ENCODE measurements at places on chromosomes 3 and 15.
A peak's percentile ranks its signal among the peaks of the same experiment; 100 is the strongest.

DNA sequence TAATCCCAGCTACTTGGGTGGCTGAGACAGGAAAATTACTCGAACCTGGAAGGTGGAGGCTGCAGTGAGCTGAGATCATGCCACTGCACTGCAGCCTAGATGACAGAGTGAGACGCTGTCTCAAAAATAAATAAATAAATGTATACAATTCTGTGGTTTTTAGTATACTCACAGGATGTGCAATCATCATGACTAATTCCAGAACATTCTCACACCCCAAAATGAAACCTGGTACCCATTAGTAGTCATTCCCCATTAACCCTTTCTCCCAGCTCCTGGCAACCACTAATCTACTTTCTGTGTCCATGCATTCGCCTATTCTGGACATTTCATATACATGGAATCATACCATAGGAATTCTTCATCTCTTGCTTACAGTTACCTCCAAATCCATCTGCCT is 44.5 kb downstream of the LRRFIP2 start:
- peaks cover 21% of the 10 kb centered on the region for H3K36me3 ChIP-seq
- no peak overlapping the region for H3K27ac ChIP-seq

- H3K27me3 ChIP-seq: peaks cover 8% of the 10 kb centered on the region
- no peak for ATAC-seq
- no peaks in the 10 kb centered on the region for H3K36me3 ChIP-seq
- peaks cover 6% of the 10 kb centered on the region for H3K4me1 ChIP-seq
Observed at GRCh38 chr15:58573270-58573669, 141.5 kb downstream of the LIPC start.

DNA sequence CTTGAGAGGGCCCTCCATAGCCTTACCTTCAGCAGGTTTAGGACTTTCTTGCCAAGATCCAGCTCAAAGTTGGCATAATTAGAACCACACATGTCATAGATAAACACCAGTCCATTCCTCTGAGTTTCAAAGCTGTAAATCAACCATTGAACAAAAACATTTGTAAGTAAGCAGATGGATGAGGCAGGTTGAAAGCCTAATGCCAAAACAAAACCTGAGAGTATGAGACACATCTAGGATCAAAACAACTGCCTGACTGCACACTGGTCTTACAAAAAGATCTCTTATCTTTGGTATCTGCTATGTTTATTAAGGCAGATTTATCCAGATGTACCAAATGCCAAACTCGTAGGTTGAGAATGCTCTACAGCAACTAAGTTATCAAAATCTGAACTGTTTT is 61.9 kb downstream of the PTPN9 start:
- H3K36me3 ChIP-seq: peaks cover 53% of the 10 kb centered on the region
- no peaks in the 10 kb centered on the region for H3K27me3 ChIP-seq
- H3K4me3 ChIP-seq: no peak overlapping the region
- no peaks in the 10 kb centered on the region for H3K4me1 ChIP-seq
- no peak for ATAC-seq

- peaks cover 16% of the 10 kb centered on the region for H3K4me1 ChIP-seq
- no peak overlapping the region for H3K4me3 ChIP-seq
- no peak for ATAC-seq
- H3K36me3 ChIP-seq: peaks cover 84% of the 10 kb centered on the region
Observed at GRCh38 chr3:158260392-158260791, 150.5 kb downstream of the RSRC1 start.

GRCh38 chr3:64773137-64773536 is 85.3 kb upstream of the ADAMTS9 start:
- H3K4me3 ChIP-seq: no peak overlapping the region
- H3K36me3 ChIP-seq: no peaks in the 10 kb centered on the region
- no peaks in the 10 kb centered on the region for H3K4me1 ChIP-seq

DNA sequence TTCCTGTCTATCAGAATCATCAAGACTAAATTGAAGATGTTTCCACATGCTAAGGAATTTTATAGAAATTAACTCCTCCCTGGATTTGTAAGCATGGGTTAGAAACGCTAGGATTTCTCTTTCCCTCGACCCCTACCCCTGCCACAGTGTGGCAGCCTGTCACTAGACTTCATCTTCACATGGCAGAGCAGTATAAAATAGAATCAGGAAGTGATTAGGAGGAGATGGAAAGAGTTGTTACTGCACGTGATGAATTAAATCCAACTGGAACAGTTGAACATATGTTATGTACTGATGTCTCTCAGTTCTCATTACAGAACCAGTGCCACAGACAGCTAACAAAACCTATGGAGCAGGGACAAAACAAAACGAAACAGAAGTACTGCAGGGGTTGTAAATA is 130.0 kb upstream of the BNIP2 start:
- no peak overlapping the region for H3K27ac ChIP-seq
- H3K36me3 ChIP-seq: no peaks in the 10 kb centered on the region
- H3K4me3 ChIP-seq: no peak overlapping the region
- peaks cover 29% of the 10 kb centered on the region for H3K27me3 ChIP-seq
- H3K4me1 ChIP-seq: no peaks in the 10 kb centered on the region
- no peak for ATAC-seq

DNA sequence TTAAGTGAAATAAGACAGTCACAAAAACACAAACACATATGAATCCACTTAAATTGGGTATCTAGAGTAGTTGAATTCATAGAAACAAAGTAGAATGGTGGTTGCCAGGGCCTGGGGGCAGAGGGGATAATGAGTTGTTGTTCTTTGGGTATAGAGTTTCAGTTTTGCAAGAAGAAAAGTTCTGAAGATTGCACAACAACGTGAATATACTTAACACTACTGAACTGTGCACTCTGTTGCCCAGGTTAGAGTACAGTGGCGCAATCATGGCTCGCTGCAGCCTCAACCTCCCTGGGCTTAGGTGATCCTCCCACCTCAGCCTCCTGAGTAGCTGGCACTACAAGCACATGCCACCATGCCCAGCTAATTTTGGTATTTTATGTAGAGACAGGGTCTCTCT is 14.9 kb downstream of the GRAMD2A start:
- H3K4me3 ChIP-seq: no peak overlapping the region
- no peaks in the 10 kb centered on the region for H3K36me3 ChIP-seq
- no peak overlapping the region for H3K27ac ChIP-seq
- H3K27me3 ChIP-seq: peaks cover 43% of the 10 kb centered on the region

- H3K27me3 ChIP-seq: no peaks in the 10 kb centered on the region
- no peaks in the 10 kb centered on the region for H3K36me3 ChIP-seq
- no peak overlapping the region for H3K4me3 ChIP-seq
- H3K27ac ChIP-seq: no peak overlapping the region
- no peaks in the 10 kb centered on the region for H3K4me1 ChIP-seq
Observed at GRCh38 chr15:27764339-27764738, 334.8 kb downstream of the OCA2 start.

DNA sequence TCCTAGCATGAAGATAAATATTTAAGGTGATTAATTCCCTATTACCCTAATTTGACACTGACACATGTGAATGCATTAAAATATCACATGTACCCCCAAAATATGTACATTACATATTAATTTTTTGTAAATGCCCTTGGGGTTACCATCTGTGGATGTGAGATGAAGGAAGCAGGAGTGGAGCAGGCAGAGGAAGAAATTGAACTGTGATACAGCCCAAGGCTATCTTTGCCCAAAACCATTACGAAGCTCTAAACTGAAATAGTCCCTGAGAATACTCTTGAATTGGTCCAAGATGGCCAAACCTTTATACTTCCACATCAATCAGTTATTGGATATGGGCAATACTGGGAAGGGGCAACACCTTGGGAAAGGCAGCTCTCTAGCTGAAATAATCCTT is 105.0 kb downstream of the CLASP2 start:
- no peaks in the 10 kb centered on the region for H3K4me1 ChIP-seq
- no peak overlapping the region for H3K27ac ChIP-seq
- H3K36me3 ChIP-seq: peaks cover 62% of the 10 kb centered on the region
- ATAC-seq: no peak
- H3K4me3 ChIP-seq: no peak overlapping the region
- no peaks in the 10 kb centered on the region for H3K27me3 ChIP-seq

DNA sequence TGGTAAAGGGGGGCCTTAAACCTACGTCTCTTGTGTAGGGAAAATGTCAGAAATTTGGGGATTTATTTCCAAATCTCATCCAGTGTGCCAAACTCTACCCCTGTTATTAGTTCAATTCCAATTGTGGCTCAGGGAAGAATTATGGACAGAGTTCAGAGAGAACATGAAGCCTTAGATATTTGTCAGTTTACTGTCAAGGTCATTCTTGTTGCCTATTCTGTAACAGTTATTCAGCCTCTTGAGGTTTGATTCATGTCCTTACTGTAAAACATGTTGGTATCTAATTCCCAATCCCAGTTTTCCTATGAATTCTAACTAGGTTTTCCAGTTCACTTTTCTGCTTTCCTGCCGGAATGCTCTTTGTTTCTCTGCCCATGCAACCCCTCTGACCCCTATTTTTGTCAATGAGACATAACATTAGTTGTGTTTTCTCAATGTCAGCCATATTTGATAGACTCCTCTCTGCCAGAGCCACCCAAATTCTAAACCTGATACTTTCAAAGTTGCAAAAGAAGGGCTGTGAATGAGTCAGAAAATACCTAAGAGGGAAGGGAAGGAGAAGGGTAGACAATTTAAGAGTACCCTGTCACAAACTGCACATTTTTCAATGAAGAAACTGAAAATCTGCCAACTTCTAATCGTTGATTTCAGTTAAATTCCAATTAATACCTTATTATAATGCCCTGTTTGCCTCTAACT is 52.4 kb downstream of the ATOSA start:
- no peaks in the 10 kb centered on the region for H3K27me3 ChIP-seq
- no peak overlapping the region for H3K27ac ChIP-seq
- peaks cover 38% of the 10 kb centered on the region for H3K36me3 ChIP-seq
- no peak overlapping the region for H3K4me3 ChIP-seq

DNA sequence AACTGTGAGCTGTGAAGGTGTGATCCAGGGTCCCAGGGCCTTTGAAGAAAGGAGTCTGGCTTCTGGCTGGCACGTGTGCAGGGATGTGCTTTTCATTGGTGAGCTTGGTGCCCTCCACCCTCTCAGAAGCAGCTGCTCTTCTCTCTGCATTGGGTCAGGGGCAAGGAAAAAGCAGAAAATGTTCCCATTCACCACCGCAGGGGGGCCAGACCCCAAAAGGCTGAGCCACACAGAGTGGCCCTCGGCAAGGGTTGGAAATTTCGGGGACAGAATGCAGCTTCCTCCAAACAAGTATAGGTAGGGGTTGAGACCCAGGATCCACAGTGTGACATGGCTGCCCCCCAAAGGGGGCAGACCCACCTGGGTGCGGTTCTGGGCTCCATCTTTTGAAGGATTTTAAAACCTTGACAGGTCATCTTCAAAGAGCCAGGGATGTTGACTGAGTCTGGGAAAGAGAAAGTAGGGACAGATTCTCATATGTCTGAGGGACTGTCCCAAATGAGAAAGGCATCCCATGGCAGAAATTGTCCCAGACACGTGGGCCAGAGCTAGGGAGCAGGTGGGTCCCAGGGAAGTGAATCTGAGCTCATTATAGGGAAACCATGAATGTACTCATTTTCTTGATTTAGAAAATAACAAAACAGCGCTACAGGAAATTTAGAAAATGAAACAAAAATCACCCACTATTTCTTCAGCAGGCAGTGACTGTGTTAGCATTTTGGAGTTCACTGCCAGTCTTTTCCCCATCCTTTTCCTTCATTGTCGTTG is 2.7 kb downstream of the CSK start:
- H3K4me1 ChIP-seq: peaks cover 83% of the 10 kb centered on the region
- no peak for ATAC-seq
- H3K27ac ChIP-seq: peak overlapping the region; percentile 82
- peak overlapping the region; percentile 91 for H3K4me3 ChIP-seq
- H3K27me3 ChIP-seq: no peaks in the 10 kb centered on the region
- peaks cover 36% of the 10 kb centered on the region for H3K36me3 ChIP-seq

DNA sequence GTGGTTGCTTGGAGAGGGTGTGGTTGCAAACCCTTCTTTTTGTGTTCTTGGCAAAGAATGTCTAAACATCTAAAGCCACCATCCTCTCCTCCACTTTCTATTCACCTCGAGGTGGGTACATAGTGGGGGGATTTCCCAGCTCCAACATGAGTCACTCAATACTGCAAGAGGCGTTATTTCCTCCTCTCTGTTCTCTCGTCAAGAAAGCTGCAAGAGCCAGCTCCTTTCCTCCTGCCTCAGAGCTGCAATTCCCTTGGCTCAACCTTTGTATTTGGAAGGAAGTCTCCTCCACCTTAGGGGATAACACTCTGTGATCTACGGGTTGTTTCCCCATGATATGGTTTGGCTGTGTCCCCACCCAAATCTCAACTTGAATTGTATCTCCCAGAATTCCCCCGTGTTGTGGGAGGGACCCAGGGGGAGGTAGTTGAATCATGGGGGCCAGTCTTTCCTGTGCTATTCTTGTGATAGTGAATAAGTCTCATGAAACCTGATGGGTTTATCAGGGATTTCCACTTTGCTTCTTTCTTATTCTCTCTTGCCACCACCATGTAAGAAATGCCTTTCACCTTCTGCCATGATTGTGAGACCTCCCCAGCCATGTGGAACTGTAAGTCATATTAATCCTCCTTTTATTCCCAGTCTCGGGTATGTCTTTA is 138.4 kb downstream of the PLCL2 start:
- H3K4me1 ChIP-seq: peaks cover 58% of the 10 kb centered on the region
- no peaks in the 10 kb centered on the region for H3K27me3 ChIP-seq
- peak overlapping the region; percentile 74 for H3K27ac ChIP-seq
- H3K4me3 ChIP-seq: no peak overlapping the region

- no peak overlapping the region for H3K4me3 ChIP-seq
- no peak overlapping the region for H3K27ac ChIP-seq
- no peaks in the 10 kb centered on the region for H3K27me3 ChIP-seq
- no peaks in the 10 kb centered on the region for H3K36me3 ChIP-seq
Observed at GRCh38 chr15:86125775-86126174, 46.1 kb downstream of the AGBL1 start.

DNA sequence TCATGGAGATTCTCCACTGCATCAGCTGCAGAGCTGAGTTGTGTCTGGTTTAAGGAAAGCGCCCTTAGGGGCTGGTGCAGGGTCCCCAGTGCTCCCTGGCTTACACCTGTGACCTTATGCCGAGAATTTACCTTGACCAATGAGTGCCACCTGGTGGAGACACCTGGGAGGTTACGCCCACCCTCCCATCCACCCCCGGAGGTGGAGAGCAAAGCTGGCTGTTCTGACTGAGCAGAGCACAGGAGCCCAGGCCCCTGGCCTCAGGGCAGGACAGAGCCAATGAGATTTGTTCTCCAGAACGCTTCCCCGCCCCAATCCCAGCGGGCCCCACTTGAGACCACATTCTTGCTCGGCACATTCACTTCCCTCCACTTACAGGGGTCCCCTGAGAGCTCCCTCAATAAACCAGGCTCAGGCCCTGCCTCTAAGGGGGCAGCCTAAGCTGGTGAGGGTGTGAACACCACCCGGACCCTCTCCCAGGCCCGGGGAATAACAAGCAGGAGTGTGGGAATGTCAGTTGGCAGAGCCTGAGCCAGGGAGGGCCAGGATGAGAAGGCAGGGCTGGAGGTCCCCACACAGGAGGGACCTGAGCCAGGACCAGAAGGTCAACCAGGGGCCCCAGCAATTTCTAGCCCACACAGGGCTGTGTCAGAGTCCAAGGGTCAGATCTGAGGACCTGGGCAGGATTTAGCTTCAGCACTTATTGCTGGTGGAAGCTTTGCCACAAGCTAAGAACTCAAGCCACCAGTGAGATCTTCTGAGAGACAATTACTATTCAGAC is 117.1 kb downstream of the TPRA1 start:
- no peaks in the 10 kb centered on the region for H3K36me3 ChIP-seq
- ATAC-seq: no peak
- peaks cover 41% of the 10 kb centered on the region for H3K27me3 ChIP-seq
- H3K4me1 ChIP-seq: no peaks in the 10 kb centered on the region
- H3K4me3 ChIP-seq: no peak overlapping the region

- no peak overlapping the region for H3K27ac ChIP-seq
- no peaks in the 10 kb centered on the region for H3K27me3 ChIP-seq
- H3K4me3 ChIP-seq: no peak overlapping the region
- ATAC-seq: no peak
- peaks cover 20% of the 10 kb centered on the region for H3K36me3 ChIP-seq
Observed at GRCh38 chr3:41363830-41364523, 164.7 kb downstream of the CTNNB1 start.

Data from stimulated activated memory B cell treated with anti-CD40 and anti-IgM and Interleukin-4, amounts not matched to agents 10 μg/mL and 1 μg/mL and 100 μg/mL, for 72 hours (primary cell).